ENCODE measurements at places on chromosomes 2 and 18.

GRCh38 chr2:69278366-69278765, 108.7 kb downstream of the GFPT1 start:
- no peak for DNase-seq

- no peak for DNase-seq
These were observed 144.7 kb upstream of the ITGA4 start for GRCh38 chr2:181312515-181312927.

- DNase-seq = no peak
These were observed 113.5 kb upstream of the NEDD4L start for GRCh38 chr18:57930476-57930875.

- peak; percentile 28 for DNase-seq
These were observed 156.0 kb downstream of the TANC1 start for GRCh38 chr2:159124441-159124911.

DNA sequence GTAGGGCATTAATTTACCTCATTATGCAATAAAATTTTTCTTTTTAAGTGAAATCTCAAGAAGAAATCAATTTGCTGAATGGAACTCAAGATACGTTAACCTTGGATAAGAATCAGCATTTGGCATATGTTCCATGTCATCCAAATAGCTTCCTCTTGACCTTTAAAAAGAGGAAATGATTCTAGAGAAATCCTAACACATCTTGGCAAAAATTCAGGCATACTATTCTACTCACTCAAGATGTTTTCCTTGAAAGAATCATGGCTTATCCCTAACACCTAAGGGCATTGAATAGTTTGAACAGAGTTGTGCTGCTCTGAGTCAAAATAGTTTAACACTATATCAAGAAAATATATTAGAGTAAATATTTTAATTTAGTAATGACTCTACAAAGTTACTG, 678.0 kb downstream of the EPHA4 start:
- DNase-seq = no peak

- DNase-seq = no peak
These were observed 35.1 kb downstream of the TMEM18 start for GRCh38 chr2:641872-642815.

All from activated CD8-positive, alpha-beta memory T cell treated with anti-CD3 and anti-CD28 coated beads, Interleukin-2, amount 50 U/mL, for 4 hours (primary cell).